Frontal cortex (tissue), 4 donors: ENCODE measurements at places on chromosomes 7 and 10. TPM values are rescaled to one million over a fixed set of nuclear protein-coding genes. Genes with fewer than 3 reads are reported as not detected.

The DNAJC12 gene
- 4.5 TPM for total RNA-seq

The GATA3 gene
- total RNA-seq: not detected

The FXYD4 gene
- not detected for total RNA-seq

The PTF1A gene
- total RNA-seq: 0.41 TPM

The TRIL gene
- total RNA-seq: 17.5 TPM

The ADAMTS14 gene
- total RNA-seq: 0.41 TPM

The TDRD1 gene
- 0.41 TPM for total RNA-seq

The CTAGE6 gene
- total RNA-seq: under 0.01 TPM

The CRTAC1 gene
- 7.3 TPM for total RNA-seq

The SPACDR gene
- total RNA-seq: not detected

The MUC12 gene
- total RNA-seq: 0.41 TPM

The A1CF gene
- total RNA-seq: not detected

The CPN1 gene
- not detected for total RNA-seq

The CLDN4 gene
- not detected for total RNA-seq

The OLAH gene
- 0.41 TPM for total RNA-seq

The HOXA13 gene
- total RNA-seq: not detected
